GM19239 (cell line): ENCODE measurements at places on chromosomes 7 and 10.

DNA sequence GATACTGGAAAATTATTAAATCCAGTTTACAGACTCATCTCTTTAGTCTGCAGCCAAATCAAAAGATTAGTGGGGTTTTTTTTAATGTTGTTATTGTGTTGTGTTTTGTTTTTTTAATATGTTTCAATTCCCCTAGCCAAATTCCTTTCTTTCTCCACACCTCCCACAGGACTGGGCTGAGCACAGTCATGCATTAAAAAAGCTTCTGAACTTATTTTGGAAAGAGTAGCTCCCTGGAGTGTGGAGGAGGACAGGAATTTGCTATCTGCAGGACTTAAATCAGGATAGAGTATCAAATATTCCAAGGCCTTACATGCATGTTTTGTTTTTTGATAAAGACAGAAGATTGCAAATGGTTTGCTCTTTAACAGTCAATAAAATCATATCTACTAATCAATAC, 90.7 kb downstream of the GNAI1 start:
- no peak for DNase-seq

DNA sequence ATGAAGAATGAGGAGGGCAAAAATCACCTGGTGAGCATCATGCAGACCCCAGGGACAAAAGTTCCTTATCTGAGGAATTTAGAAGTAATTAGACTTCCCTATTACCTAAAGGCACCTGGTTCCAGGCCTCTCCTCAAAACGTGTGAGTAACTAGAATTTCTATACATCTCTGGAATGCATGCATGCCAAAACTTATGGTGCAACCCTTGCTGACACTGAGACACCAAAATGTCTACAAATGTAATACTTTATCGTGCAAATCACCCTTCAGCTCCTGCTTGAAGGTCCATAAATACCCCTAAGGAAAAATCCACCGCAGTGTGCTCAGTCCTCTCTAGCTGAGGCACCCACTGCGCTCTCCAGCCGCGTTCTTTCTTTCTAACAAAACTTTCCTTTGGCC, 84.2 kb downstream of the PAXIP1 start:
- no peak for DNase-seq

- DNase-seq: no peak
Observed at GRCh38 chr10:50314169-50315071, 63.1 kb upstream of the ASAH2 start.

- no peak for DNase-seq
Observed at GRCh38 chr7:84949501-84949900, 237.4 kb downstream of the SEMA3D start.

DNA sequence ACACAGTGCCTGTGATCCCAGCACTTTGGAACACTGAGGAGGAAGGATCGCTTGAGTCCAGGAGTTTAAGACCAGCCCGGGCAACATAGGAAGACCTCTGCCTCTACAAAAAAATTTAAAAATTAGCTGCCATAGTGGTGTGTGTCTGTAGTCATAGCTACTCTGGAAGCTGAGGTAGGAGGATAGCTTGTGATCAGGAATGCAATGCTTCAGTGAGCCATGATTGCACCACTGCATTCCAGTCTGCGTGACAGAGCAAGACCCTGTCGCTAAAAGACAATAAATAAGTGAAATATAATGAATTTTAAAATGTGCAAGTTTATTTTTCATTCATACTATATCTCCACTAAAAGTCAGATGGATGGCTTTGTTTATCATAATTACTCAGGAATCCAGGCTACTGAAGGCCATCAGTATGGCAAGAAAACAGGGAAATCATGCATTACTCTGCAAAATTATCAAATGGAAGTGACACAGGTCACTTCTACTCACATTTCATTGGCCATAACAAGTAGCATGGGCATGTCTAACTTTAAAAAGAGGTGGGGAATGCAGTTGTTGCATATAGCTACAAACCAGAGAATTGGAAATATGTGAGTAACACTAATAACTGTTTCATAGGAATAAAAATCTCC, 32.9 kb upstream of the FAM3C start:
- no peak for DNase-seq

DNA sequence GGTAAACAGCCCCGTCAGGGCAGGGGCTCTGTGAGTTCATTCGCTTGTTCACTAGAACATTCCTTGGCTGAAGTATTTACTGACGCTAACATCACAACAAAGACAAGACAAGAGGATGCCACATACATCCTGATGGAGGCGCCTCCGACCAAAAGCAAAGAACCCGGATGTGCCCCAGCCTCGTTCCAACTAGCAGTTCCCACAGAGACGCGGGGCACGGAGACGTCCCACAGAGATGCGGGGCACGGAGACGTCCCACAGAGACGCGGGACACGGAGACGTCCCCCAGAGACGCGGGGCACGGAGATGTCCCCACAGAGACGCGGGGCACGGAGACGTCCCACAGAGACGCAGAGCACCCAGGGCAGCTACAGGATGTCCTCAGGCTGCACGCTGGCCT, 35.4 kb upstream of the CFAP46 start:
- DNase-seq: no peak

DNA sequence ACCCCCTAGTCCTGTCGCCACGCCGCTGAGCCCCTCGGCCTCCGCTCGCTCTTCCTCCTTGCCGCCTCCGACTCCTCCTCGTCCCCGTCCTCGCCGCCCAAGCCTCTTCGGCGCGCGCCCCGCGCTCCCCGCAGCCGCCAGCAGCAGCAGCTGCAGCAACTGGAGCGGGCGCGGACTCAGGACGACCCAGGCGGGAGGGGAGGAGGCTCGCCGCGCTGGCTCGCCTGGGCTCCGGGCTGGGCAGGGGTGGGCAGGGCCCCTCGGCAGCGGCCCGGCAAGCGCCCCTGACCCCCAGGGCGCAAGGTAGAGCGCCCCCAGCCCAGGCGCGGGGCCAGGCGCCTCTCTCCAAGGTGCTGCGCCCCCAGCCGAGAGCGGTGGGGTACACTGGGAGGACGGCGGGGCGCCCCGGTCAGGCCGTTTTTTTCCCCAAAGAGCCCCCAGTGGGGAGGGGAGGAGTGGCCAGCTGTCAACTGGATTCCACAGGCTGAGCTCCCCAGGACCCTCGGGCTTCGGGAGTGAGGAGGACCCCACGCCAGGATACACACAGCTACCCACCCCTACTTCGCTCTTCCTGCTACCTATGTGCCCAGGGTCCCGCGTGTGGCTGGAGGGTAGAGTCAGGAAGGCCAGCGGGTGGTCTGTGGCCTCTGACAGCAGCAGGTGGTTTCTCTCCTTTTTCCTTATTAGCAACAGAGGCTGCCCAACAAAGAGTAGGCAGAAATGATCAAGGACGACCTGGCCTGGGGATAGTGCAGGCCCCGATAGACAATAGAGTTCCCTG, 903 bp upstream of the KCNMA1 start:
- DNase-seq: no peak

DNA sequence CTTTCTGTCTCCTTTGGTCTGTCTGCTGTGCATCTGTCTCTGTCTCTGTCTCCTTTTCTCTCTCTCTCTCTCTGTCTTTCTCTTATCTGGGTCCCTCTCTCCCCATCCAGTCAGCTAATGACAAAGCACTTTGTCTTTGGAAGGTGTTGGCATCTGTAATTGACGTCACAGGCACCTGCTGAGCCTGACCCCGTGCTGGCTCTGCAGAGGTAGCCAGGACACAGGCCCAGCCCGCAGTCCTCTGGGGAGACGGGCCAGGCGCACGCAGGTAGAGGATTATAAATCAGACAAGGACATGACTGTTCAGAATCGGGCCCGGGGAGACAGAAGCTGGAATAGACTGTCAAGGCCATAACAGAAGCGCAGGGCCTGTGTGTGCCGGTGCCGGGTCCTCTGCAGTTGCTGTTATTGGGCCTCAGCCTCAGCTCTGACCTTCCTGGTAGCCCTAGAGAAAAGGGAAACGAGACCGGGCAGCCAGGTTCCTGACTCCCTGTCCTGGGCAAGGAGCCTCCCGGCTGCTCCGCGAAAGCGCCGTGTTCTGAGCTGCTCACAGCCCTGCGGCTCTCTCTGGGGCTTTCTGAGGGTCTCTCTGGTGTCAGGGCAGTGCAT, 10.7 kb upstream of the PSMG3 start:
- DNase-seq: no peak

GRCh38 chr10:94042001-94042833, 48.5 kb downstream of the PLCE1 start:
- no peak for DNase-seq

DNA sequence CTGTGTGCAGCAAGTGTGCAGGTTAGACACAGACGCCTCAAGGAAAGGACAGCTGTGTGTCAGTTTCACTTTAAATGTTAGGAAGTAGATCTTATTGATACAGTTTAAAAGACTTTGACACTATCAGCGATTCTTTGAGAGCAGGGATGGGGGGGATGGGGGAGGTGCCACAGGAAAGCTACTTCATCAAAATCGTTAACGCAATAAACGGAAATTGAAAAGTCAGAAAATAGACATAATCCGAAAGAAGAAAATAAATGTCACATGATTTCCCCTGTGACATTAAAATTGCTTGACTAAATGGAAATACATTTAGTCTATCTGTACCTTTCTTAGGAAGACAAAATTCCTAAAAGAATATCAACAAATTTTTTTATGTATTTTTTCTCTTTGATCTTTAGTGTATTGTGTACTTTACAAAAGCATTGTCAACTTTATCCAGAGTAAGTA, 476 bp upstream of the ZNF33B start:
- no peak for DNase-seq

DNA sequence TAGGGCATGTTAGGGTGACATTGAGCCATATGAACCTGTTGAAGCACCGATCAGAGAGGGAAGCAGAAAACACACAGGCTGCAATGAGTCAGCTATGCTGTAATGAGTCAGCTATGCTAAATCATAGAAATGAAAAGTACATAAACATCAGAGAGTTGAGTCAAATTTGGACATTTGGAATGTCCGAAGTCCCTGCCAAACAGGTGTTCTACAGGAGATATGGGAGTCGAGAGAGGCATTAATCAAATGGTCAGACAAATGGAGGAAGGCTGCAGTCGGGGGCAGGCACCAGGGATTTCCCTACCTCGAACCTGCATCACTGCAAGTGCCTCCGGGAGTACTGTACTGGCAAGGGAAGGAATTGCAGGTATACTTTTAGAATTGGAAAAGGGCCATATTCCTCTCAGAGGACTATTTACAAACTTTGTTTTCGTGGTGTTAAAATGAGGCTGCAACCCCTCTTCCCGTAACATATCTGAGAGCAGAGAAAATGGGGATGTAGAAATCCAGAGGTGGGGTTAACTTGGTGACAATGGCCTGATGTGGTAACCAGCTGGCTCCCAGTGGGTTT, 8.8 kb upstream of the ZC3HAV1 start:
- DNase-seq: no peak

DNA sequence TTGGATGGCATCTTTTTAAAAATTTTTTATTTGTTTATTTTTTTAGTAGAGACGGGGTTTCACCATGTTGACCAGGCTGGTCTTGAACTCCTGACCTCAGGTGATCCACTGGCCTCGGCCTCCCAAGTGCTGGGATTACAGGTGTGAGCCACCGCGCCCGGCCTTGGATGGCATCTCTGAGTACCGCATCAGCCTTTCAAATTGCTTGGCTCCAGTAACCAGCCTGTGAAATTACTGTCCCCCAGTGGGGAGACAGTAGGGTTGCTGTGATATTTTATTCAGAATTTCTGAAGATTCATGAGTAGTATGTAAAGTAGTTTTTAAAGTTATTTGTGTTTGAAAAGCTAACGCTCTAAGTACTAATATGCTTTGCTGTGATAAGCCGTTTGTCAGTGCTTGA, 1.2 kb downstream of the NUB1 start:
- DNase-seq: no peak

DNA sequence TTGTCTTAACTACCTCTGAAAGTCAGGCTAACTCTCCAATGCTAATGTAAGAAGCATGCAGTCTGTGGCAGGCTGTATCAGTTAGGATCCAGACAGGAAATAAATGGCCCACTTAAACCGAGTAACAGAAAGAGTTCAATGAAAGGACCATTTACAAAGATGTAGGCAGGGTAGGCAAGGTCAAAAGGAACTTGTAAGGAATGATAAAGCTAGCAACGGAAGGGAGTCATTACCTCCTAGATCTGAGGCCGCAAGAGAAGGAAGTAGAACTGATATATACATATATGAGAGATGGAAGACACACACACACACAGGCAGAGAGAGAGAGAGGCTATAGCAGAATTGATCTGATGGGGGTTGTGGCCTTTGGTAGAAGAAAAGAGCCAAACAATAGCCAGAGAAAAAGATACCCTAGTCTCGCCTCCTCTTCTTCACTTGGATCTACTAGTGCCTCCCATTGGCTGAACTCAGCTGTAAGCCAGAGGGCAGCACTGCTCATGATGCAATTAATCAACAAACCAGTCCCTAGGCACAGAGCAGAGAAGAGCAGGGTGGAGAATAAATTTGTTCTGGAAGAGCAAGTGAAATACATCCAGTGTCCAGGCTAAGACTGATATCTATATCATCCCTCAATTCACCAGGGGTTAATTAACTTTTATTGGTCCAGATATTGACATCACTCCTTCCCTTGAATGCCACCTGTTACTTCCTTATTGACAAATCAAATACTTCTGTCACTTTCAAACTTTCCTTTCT, 91.2 kb downstream of the LSMEM1 start:
- no peak for DNase-seq

GRCh38 chr7:155858521-155859061, 46.3 kb upstream of the SHH start:
- DNase-seq: no peak

DNA sequence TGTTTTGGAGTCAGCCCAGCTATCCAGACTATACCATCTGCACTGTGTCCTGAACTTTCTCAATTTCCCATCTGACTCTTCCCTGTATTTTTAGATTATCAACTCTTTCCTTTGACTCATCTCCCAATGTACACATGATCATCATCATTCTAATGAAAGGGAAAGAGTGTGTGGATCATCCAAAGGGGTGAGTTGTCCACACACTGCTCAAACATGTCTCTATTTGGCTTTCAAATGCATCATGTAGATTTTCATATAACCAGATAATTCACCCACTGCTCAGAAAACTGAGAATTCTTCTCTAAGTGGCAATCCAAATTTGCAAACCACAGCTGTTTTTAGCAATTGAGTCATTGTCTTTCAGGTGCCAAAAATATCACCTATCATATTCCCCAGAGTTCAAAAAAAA, 190.2 kb upstream of the HPS1 start:
- DNase-seq: no peak

GRCh38 chr10:34941471-34942357, 126.6 kb upstream of the PARD3 start:
- no peak for DNase-seq

GRCh38 chr10:5546891-5547680, 22.3 kb downstream of the CALML3 start:
- no peak for DNase-seq

DNA sequence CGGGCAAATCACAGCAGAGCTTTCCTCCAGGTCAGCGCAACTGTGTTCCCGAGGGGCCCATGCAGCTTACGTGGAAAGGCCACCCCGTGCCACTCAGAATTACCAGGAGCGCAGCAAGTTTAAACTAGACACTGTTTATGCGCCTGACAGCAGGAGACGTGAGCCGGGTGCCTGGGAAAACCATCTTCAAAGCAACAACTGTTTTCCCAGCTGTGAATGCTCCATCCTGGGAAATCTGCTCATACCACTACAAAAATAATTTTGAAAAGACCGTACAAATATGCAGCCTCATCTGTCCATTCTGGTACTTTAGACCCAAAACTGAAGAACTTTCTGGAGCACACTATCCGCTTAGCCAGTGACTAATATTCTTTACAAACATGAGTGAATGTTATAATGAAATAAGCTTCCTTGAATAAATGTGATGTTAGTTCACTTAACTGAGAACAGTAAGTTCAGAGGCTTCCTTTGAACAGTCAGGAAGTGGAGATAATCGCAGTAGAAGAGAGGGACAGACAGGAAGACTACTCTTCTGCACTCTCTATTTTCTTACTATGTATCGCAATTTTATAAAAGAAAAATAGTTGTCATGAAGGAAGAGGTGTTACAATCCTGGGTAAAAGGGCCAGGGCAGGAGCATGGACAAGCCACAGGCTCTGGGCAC, 16.7 kb downstream of the GPER1 start:
- no peak for DNase-seq
